ENCODE measurements at places on chromosomes 1 and 21. TPM values are rescaled to one million over a fixed set of nuclear protein-coding genes. Genes with fewer than 3 reads are reported as not detected.

GRCh38 chr1:89129911-89130310 lies 4.0 kb upstream of the GBP2 start:
- no peaks in the 10 kb centered on the region for H3K36me3 ChIP-seq
- H3K27ac ChIP-seq = no peak overlapping the region
- DNase-seq = no peak
- no peak overlapping the region for H3K4me3 ChIP-seq

GRCh38 chr1:168179438-168180147 lies 831 bp downstream of the TIPRL start:
- H3K4me1 ChIP-seq = peaks cover 6% of the 10 kb centered on the region
- peaks cover 7% of the 10 kb centered on the region for H3K36me3 ChIP-seq
- no peak overlapping the region for H3K27ac ChIP-seq
- H3K27me3 ChIP-seq = no peaks in the 10 kb centered on the region
- no peak for DNase-seq

DNA sequence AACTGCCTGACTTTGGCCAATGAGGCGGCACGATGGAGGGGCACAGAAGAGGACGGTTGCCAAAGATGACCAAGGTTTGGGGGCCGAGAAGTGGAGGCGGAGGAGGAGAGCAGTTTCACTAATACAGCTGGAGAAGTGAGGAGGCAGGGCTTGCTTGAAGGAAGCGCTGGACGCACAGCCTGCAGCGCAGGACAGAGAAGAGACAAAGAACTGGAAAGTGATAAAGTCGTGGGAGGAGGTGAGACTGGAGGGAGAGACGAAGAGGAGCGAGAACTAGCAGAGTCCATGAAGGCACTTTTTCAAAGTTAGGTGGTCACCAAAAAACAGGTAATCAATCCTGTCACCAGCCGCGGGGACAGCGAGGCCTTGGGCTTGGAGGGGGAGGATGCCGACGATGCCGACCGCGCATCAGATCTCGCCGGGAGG lies 771 bp downstream of the PACC1 start:
- DNase-seq = no peak
- H3K27me3 ChIP-seq = no peaks in the 10 kb centered on the region
- H3K27ac ChIP-seq = peak overlapping the region; percentile 96
- peaks cover 10% of the 10 kb centered on the region for H3K36me3 ChIP-seq

- DNase-seq = no peak
- peaks cover 30% of the 10 kb centered on the region for H3K4me1 ChIP-seq
- H3K27me3 ChIP-seq = no peaks in the 10 kb centered on the region
- no peak overlapping the region for H3K27ac ChIP-seq
- H3K4me3 ChIP-seq = no peak overlapping the region
Measured at GRCh38 chr1:180343921-180344769, 114.1 kb downstream of the LHX4 start.

GRCh38 chr1:218698141-218698540 lies 353.0 kb downstream of the TGFB2 start:
- H3K36me3 ChIP-seq = no peaks in the 10 kb centered on the region
- H3K4me3 ChIP-seq = no peak overlapping the region
- no peak for DNase-seq
- H3K27me3 ChIP-seq = peaks cover 2% of the 10 kb centered on the region
- H3K4me1 ChIP-seq = no peaks in the 10 kb centered on the region
- no peak overlapping the region for H3K27ac ChIP-seq

GRCh38 chr1:198064181-198064580 lies 92.6 kb upstream of the NEK7 start:
- no peak for DNase-seq
- H3K27ac ChIP-seq = no peak overlapping the region
- H3K4me3 ChIP-seq = no peak overlapping the region
- H3K36me3 ChIP-seq = no peaks in the 10 kb centered on the region
- no peaks in the 10 kb centered on the region for H3K4me1 ChIP-seq

GRCh38 chr1:210321131-210321530 lies 7.6 kb upstream of the HHAT start:
- H3K36me3 ChIP-seq = no peaks in the 10 kb centered on the region
- no peak for DNase-seq
- H3K4me1 ChIP-seq = no peaks in the 10 kb centered on the region
- H3K27ac ChIP-seq = no peak overlapping the region

GRCh38 chr1:14598498-14599182 lies at the start of gene KAZN:
Gene KAZN, plus strand, starts transcription at chr1:14598685.
- peaks cover 74% of the 10 kb centered on the region for H3K27me3 ChIP-seq
- no peak within 1 kb of the TSS for H3K4me3 ChIP-seq
- no peak for DNase-seq
- H3K36me3 ChIP-seq = no peaks in the 10 kb centered on the region

GRCh38 chr1:95503278-95504030 lies 269.4 kb downstream of the RWDD3 start:
- DNase-seq = no peak
- H3K4me3 ChIP-seq = no peak overlapping the region
- no peak overlapping the region for H3K27ac ChIP-seq
- H3K36me3 ChIP-seq = no peaks in the 10 kb centered on the region
- H3K27me3 ChIP-seq = no peaks in the 10 kb centered on the region

- DNase-seq = peak; percentile 54
- no peak overlapping the region for H3K4me3 ChIP-seq
- no peaks in the 10 kb centered on the region for H3K27me3 ChIP-seq
- H3K36me3 ChIP-seq = peaks cover 14% of the 10 kb centered on the region
Measured at GRCh38 chr1:100927276-100927675, 31.4 kb downstream of the SLC30A7 start.

- H3K36me3 ChIP-seq = peaks cover 18% of the 10 kb centered on the region
- H3K27me3 ChIP-seq = no peaks in the 10 kb centered on the region
- no peak for DNase-seq
- no peaks in the 10 kb centered on the region for H3K4me1 ChIP-seq
- H3K27ac ChIP-seq = no peak overlapping the region
Measured at GRCh38 chr1:95028954-95029353, 43.8 kb downstream of the ALG14 start.

GRCh38 chr1:153779781-153780541 lies 4.8 kb downstream of the SLC27A3 start:
- H3K27me3 ChIP-seq = no peaks in the 10 kb centered on the region
- no peak overlapping the region for H3K27ac ChIP-seq
- peaks cover 10% of the 10 kb centered on the region for H3K4me1 ChIP-seq

DNA sequence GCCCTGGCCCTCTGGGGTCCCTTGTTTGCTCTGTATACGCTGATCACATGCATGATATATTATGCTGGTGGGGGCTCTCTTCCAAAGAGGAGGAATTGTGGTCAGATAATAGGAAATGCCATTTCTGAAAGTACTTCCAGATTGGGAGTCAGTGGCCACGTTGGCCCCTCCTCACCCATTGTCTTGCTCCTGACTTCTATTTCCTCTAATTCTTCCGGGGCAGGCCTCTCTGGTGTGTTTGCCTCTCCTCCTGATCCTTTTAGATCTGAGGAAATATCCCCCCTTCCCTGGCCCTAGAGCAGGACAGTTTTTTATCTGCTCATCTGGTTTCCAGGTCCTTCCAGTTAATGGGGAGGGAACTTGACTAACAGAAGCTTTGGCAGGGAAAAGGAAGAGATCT lies 2.9 kb downstream of the VANGL2 start:
- peaks cover 9% of the 10 kb centered on the region for H3K4me1 ChIP-seq
- no peaks in the 10 kb centered on the region for H3K36me3 ChIP-seq
- no peak for DNase-seq
- no peak overlapping the region for H3K4me3 ChIP-seq

- no peaks in the 10 kb centered on the region for H3K4me1 ChIP-seq
- no peak for DNase-seq
- H3K36me3 ChIP-seq = no peaks in the 10 kb centered on the region
- H3K27me3 ChIP-seq = no peaks in the 10 kb centered on the region
- no peak overlapping the region for H3K27ac ChIP-seq
Measured at GRCh38 chr1:201783572-201783971, 45.4 kb upstream of the IPO9 start.

DNA sequence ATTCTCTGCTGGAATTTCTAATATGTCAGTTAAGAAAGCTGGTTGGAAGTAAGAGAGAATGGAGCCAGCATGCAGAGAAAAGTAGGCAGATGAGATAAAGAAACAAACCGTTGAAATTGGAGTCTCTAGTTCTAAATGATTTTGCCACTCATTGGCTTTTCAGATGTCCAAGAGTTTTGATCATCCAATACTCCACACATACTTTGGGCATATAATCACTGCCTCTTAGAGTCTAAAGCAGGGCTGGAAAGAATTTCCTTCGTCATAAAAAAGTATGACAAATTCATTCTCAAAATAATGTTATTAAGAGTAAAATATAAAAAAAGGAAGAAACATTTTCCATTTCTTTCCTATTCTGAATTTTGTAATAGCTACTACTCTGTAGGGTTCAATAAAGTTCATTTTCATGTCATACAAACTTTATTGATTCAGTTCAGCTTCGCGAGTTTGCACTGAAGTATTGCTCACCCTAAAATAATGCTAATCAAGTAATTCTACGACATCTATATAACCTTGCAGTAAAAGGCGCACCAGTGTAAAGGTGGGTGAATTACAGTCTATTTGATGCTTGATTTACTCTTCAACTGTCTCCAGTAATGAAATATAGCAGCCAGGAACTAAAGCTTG lies 1556.6 kb downstream of the NCAM2 start:
- no peak for DNase-seq
- no peaks in the 10 kb centered on the region for H3K4me1 ChIP-seq
- H3K36me3 ChIP-seq = no peaks in the 10 kb centered on the region
- H3K4me3 ChIP-seq = no peak overlapping the region

DNA sequence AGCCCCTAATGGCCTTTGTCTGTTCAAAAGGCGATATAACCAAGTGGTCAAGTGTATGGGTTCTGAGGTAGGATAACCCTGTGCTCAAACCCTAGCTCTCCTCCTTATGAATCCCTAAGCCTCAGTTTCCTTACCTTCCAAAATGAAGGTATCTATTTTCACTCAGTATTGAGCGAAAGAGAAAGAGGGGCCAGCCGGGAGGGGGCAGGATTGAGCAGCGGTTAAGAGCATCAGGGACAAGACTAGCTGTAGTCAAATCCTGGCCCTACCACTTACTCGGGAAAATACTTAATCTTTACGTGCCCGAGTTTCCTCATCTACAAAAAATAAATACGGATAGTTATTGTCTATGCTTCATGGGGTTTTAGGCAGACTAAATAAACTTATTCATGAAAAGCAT lies 25.7 kb downstream of the LY9 start:
- H3K36me3 ChIP-seq = peaks cover 8% of the 10 kb centered on the region
- H3K4me3 ChIP-seq = no peak overlapping the region
- peaks cover 24% of the 10 kb centered on the region for H3K4me1 ChIP-seq
- DNase-seq = no peak
- peak overlapping the region; percentile 6 for H3K27ac ChIP-seq

DNA sequence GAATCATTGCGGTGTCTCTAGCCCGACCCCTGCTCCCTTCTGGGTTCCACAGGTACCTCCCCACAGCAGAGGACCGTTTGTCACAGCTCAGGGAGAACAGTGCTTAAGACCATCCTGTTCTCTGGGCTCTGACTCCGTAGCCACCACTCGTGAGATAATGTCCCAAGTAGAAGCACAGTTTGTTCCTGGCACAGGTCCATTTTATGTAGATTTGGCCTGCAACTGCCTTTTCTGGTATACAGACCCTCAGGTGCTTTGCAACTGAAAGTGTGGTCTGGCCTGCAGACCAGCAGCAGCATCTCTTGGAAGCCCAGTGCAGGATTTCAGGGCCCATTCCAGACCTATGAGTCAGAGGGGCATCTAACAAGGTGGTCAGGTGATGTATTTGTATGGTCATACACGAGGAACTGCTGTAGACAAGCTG lies 28.4 kb upstream of the TMEM125 start:
- H3K36me3 ChIP-seq = no peaks in the 10 kb centered on the region
- no peak overlapping the region for H3K4me3 ChIP-seq
- H3K27me3 ChIP-seq = peaks cover 1% of the 10 kb centered on the region
- no peak for DNase-seq

DNA sequence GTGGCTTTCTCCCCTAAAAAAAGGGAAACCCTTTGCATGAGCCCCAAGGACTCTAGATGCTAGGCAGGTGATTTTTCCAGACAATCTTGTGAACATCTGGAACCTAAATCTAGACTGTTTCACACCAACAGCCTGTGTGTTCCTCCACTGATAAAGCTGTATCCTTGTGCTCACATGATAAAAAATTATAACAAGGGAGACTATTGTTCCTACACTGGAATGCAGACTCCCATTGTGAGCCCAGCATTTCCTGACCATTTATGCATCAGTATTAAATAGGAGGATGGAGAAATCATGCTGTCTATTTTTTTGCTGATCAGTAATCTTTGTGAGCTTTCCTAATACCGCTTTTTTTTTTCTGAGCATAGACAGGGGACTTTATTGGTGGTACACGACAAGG lies 52.5 kb downstream of the ZNF697 start:
- no peak overlapping the region for H3K27ac ChIP-seq
- H3K4me1 ChIP-seq = no peaks in the 10 kb centered on the region
- DNase-seq = no peak
- peaks cover 1% of the 10 kb centered on the region for H3K27me3 ChIP-seq

- no peaks in the 10 kb centered on the region for H3K36me3 ChIP-seq
- no peaks in the 10 kb centered on the region for H3K4me1 ChIP-seq
- H3K27ac ChIP-seq = no peak overlapping the region
- no peak for DNase-seq
- H3K4me3 ChIP-seq = no peak overlapping the region
- peaks cover 24% of the 10 kb centered on the region for H3K27me3 ChIP-seq
Measured at GRCh38 chr21:36723371-36723881, 24.5 kb downstream of the SIM2 start.

DNA sequence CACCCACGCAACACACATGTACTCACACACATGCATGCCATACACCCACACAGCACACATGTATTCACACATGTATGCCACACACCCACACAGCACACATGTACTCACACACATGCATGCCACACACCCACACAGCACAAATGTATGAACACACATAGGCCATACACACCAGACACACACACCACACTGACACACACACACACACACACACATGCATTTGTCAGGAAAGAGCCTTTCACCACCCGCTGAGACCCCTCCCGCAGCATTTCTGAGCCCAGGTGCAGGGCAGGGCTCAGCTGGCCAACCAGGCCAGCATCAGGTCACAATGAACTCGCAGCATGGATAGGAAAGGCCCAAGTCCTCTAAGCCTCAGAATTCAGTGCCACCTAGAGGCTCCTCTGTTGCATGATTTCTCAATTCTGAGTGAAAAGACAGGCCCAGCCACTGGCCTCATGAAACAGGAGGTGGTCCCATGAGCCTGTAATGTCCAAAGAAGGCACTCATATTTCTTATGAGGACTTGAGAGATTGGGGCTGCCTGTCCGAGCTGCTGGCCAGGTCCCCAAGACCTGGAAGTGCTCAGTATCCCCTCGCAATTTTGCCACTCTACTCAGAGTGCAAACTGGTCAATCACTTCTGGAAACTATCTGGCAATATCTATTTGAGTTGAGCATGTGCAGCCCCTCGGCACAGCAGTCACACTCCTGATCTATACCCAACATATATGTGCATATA lies 57.3 kb downstream of the PSMG1 start:
- H3K4me1 ChIP-seq = no peaks in the 10 kb centered on the region
- H3K27ac ChIP-seq = no peak overlapping the region
- no peak overlapping the region for H3K4me3 ChIP-seq
- H3K36me3 ChIP-seq = peaks cover 8% of the 10 kb centered on the region
- DNase-seq = no peak
- no peaks in the 10 kb centered on the region for H3K27me3 ChIP-seq

Gene FCRL5
- total RNA-seq = 1.2 TPM

Gene GRIK1
- not detected for total RNA-seq

Gene AGMAT
- 11.0 TPM for total RNA-seq

Gene RYR2
- total RNA-seq = not detected

Gene POFUT2
- total RNA-seq = 44.7 TPM

Gene IGSF9
- total RNA-seq = 0.21 TPM

Gene GPR161
- total RNA-seq = not detected

Gene NR1I3
- total RNA-seq = not detected

Gene KRTAP10-10
- not detected for total RNA-seq

Gene KAZN
- total RNA-seq = 0.18 TPM

Gene DIP2A
- total RNA-seq = 163 TPM

Measured in naive thymus-derived CD8-positive, alpha-beta T cell (primary cell).